Mononuclear cell (primary cell): ENCODE measurements at places on chromosomes 2 and 18. TPM values are rescaled to one million over a fixed set of nuclear protein-coding genes. Genes with fewer than 3 reads are reported as not detected.

NDC80 gene
- 8.6 TPM for total RNA-seq

B3GNT7 gene
- total RNA-seq = 6.5 TPM

ANKRD30B gene
- not detected for total RNA-seq

MAL gene
- 30.4 TPM for total RNA-seq

CYP1B1 gene
- 7.9 TPM for total RNA-seq

WIPF1 gene
- 126 TPM for total RNA-seq

ALKAL2 gene
- total RNA-seq = not detected

SLC9A4 gene
- under 0.01 TPM for total RNA-seq

CROCC2 gene
- not detected for total RNA-seq

SKOR2 gene
- total RNA-seq = not detected

RAD51AP2 gene
- not detected for total RNA-seq

PID1 gene
- 8.4 TPM for total RNA-seq

RNF152 gene
- 0.73 TPM for total RNA-seq

UGT1A10 gene
- total RNA-seq = not detected

SFTPB gene
- total RNA-seq = not detected

OTOS gene
- not detected for total RNA-seq

CFAP65 gene
- 0.10 TPM for total RNA-seq

MYO5B gene
- total RNA-seq = under 0.01 TPM

ARMC9 gene
- total RNA-seq = 0.73 TPM

MAPK4 gene
- not detected for total RNA-seq

PROC gene
- total RNA-seq = 0.84 TPM

DNAH6 gene
- total RNA-seq = 0.31 TPM

CXCR4 gene
- total RNA-seq = 1,915 TPM

ILKAP gene
- total RNA-seq = 66.5 TPM

GALNT5 gene
- total RNA-seq = under 0.01 TPM

CNGA3 gene
- total RNA-seq = not detected

RUFY4 gene
- 1.0 TPM for total RNA-seq

ATIC gene
- 12.0 TPM for total RNA-seq

FAM124B gene
- total RNA-seq = 1.6 TPM

C2orf72 gene
- total RNA-seq = not detected

DSC1 gene
- total RNA-seq = 4.5 TPM

CFAP53 gene
- total RNA-seq = not detected

FAM161A gene
- 0.52 TPM for total RNA-seq

ANXA4 gene
- 6.0 TPM for total RNA-seq

AKAIN1 gene
- not detected for total RNA-seq

TMEM169 gene
- 0.42 TPM for total RNA-seq

AMER3 gene
- not detected for total RNA-seq

SLC4A5 gene
- total RNA-seq = 6.7 TPM

ANKRD53 gene
- total RNA-seq = 0.10 TPM

SCYGR4 gene
- total RNA-seq = not detected

AGAP1 gene
- 2.7 TPM for total RNA-seq

SCN9A gene
- 0.63 TPM for total RNA-seq

FRZB gene
- under 0.01 TPM for total RNA-seq

RAB17 gene
- 0.10 TPM for total RNA-seq

FAM98A gene
- total RNA-seq = 45.9 TPM

ZAP70 gene
- total RNA-seq = 137 TPM

LRP1B gene
- under 0.01 TPM for total RNA-seq

ASTL gene
- 6.5 TPM for total RNA-seq

RANBP2 gene
- 281 TPM for total RNA-seq

PHOSPHO2 gene
- 3.6 TPM for total RNA-seq

ZSWIM2 gene
- not detected for total RNA-seq

FAM110C gene
- 0.52 TPM for total RNA-seq

ZBTB14 gene
- total RNA-seq = 28.7 TPM

BCL2 gene
- total RNA-seq = 78.2 TPM

TUBA4B gene
- not detected for total RNA-seq

ITGA4 gene
- total RNA-seq = 138 TPM

KCNG2 gene
- total RNA-seq = 0.10 TPM

SLC19A3 gene
- not detected for total RNA-seq
